ENCODE measurements at places on chromosomes 3 and 15.

GRCh38 chr3:143277531-143277930 lies 158.0 kb downstream of the CHST2 start:
- DNase-seq = no peak

DNA sequence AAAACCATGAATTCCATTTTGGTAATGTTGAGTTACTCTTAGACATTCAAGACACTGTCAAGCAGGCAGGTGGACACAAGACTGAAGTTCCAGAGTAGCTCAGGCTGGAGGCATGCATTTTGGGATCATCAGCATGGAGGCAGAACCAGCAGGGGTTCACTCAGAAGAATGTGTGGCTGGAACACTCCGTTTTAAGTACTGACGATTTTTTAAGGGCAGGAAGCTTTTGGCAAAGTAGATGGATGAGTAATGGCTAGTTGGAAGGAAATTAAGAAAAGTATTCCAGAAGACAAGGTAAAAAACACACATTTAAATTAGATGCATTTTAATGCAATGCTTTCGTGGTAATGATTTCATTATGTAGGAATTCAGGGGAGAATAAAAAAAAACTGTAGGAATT lies 420.4 kb downstream of the ROBO2 start:
- no peak for DNase-seq

DNA sequence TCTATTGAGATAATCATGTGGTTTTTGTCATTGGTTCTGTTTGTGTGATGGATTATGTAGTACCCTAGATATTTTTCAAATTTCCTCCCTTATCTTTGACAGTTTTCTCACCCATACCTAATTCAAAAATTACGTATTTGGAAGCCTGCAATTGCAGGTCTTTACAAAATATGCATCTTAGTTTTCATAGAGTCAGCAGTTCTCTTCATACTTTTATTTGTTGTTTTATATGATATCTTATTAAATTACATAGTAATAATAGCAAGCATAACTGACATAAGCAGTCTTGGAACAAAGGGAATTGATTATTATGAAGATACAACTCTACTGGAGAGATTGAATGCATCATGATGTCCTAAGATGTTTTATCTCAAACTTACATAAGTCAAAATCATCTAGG lies 215.3 kb upstream of the CHRM5 start:
- no peak for DNase-seq

- DNase-seq = no peak
Measured at GRCh38 chr3:188916934-188917401, 254.8 kb upstream of the TPRG1 start.

GRCh38 chr15:67922971-67923945 lies 83.4 kb upstream of the RNU6-1 start:
- no peak for DNase-seq

DNA sequence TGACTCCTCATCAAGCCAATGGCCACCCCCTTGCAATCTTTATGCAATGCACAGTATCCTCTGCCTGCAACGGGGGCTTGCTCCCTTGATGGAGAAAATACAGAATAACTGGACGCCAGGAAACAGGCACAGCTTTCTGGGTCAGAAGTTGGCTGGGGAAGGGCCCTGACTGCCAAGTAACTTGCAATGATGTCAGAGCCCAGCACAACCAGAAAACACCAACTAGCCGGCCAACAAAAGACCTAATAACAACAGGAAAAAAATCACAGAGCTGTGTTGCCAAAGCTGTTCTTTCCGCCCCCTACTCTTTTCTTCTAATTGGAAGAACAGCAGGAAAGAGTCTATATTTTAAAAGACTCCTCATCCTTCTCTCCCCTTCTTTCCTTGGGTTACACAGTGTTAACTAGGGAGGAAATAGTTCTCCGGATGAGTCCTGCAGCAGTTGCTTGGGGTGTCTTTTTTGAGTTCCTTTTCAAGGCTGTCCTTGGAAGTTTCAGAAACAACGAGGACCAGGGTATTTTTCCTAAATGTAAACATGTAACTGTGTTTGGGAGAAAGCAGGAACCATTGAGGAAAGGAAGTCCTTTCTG lies 1.4 kb upstream of the SEMA6D start:
- DNase-seq = no peak

DNA sequence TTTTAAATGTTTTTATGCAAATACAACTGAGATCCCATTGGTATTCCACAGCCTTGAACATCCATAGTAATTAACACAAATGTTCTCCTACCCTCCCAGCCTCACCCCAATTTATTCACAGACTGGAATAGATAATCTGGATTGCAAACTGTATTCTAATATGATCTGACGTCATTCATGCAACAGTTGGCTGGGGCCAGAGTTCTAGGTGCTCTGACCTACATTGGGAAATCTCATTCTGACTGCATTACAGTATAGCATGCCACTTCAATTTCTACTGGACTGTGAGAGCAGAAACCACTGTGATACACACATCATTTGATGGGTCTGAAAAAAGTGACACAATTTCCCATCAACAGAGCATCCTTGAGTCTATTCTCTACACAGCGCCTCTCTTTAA lies 403.1 kb downstream of the MAGI1 start:
- no peak for DNase-seq

GRCh38 chr3:9400616-9401015 lies 3.2 kb downstream of the SETD5 start:
- no peak for DNase-seq
